ENCODE measurements at places on chromosomes 5 and 9. TPM values are rescaled to one million over a fixed set of nuclear protein-coding genes. Genes with fewer than 3 reads are reported as not detected.

Gene SPAG8
- polyA plus RNA-seq = 4.8 TPM

DNA sequence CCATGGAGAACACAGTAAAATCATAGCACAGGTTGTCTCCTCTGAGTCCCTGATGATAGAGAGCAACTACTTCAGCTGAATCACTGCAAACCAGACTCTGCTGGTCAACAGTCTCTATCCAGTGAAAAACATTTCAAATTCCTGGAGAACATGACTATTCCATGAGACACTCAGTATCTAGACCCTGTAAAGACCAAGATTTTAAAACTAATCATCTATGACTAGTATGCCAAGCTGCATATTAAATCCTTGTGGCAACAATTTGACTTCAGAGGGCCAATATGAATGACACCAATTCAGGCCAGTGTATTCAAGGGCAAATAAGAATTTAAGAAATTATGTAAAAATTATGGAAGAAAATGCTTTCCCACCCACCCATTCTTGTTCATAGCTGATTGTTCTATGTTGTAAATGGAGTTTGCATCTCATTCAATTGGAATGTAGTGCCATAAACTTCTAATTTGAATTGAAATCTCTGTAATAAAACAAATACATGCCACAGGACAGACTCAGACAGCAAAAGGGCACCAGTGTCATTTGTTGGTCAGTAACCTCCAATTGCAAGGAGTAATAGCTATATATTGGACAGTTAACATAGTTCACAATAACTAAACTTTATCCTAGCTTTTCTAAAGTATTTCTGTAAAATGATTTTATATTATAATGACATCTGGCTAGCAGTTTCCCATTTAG is 80.1 kb upstream of the LPAR1 start:
- no peak for DNase-seq

DNA sequence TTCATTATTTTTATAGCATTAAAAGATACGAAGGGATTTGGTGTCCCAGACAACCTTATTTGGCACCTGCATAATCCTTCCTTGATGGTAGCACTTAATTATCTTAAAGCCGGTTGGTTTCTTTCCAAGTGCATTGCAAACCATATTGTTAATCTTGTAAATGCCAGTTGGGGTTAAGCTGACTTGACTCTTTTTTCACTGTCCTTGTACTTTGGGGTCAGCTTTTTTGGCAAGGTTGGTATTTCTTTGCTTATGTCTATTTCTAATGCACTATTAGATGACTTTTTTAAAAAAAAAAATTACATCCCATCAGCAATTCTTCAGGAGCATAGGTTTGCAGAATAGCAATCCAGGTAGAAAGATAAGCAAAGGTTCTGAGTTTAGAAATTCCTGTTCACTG is 466.8 kb upstream of the TLE4 start:
- no peak for DNase-seq

DNA sequence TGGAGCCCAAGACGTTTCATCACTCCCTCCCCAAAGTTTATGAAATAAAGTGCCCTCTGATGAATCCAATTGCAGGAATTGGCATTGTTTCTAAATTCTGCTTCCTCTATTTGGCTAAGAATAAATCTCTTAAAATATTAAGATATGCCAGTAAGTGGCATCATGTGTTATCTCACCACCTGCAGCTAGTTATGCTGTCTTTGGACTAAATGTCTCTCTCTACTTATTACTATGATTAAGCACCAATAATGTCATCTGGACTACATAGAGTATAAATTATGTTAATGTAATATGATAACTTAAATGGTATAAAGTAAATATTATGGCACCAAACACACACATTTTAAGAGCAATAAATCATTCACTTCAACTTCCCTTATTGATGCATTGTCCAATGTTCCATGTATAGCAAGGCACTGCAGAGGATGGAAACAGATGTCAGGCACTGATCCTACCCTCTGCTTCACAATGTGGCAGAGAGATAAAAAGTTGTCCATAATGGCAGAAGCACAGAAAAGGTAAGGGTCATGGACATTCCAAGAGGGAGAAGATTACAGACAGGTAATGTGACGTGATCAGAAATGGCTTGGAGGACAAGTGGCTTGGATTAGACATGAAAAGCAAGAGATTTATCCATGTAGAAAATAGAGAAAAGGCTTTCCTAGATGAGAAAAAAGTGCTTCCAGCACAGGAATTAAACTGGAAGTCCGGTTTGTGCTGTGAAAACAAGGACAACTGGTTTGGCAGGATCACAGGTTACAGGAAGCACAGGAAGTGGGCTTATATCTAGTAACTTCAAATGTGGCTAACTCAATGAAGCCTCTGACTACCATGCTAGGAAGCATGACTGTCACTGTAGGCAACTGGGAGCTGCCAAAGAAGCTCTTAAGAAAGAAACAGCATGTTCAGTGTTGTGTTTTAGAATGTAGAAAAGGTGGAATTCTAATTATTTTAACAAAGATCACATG is 26.7 kb downstream of the MARCHF11 start:
- no peak for DNase-seq

DNA sequence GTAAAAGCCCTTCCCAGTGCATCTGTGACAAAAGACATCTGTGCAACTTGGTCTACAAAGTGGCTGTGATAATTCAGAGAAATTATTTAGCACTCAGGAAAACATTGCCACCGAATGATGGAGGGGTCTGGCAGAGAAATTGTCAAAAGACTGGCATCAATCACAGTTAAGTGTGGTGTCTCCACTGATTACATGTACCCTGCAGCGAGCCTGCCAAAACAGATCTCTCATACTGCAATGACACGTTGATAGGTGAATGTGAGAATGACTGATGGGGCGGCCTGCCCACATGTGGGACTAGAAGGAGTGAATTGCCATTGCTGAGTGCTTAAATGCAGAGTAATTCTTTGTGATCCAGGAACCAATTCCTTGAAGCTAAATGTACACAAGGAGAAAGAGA is 136.4 kb upstream of the PCSK5 start:
- no peak for DNase-seq

DNA sequence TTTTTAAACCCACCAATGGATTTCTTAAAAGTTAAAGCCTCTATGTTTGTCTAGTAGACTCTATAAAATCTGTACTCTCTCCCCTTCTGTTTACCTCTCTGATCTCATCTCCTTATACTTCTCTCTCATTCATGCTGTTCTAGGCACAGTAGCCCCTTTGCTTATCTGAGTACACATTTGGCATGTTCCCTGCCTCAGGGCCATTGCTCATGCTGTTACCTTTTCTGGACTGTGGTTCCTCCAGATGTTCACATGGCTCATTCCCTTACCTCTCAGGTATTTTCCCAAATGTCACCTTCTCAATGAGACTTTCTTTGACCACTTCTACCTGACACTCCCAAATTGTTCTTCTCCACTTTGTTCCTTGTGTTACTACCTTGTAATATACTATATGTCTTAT is 176.1 kb downstream of the CWC27 start:
- DNase-seq = no peak

- DNase-seq = no peak
Measured at GRCh38 chr5:10145923-10146401, 103.7 kb downstream of the ATPSCKMT start.

- DNase-seq = peak; percentile 7
Measured at GRCh38 chr5:53425687-53426511, 54.5 kb upstream of the FST start.

- no peak for DNase-seq
Measured at GRCh38 chr5:54900984-54901725, 84.2 kb downstream of the ESM1 start.

- no peak for DNase-seq
Measured at GRCh38 chr9:91935066-91935749, 14.8 kb downstream of the ROR2 start.

Gene STC2
- polyA plus RNA-seq = 3.2 TPM

DNA sequence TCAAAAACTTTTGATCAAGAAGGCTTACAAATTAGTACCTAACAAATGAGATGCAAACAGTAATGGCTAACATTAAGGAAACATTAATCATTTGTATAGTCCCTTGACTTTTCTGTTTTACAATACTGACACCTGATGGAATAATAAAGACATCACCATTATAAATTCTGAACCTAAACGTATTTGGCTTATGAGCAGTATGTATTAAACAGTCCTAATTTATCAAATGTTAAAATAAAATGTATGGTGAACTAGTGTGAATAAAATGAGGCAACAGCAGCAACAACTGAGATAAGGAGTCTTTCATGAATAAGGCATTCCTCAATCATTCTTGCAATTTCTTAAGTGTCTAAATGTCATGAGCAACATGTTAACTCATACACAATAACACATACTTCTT is 6.0 kb downstream of the PUM3 start:
- DNase-seq = no peak

- DNase-seq = no peak
Measured at GRCh38 chr9:92055624-92056023, 59.6 kb downstream of the SPTLC1 start.

DNA sequence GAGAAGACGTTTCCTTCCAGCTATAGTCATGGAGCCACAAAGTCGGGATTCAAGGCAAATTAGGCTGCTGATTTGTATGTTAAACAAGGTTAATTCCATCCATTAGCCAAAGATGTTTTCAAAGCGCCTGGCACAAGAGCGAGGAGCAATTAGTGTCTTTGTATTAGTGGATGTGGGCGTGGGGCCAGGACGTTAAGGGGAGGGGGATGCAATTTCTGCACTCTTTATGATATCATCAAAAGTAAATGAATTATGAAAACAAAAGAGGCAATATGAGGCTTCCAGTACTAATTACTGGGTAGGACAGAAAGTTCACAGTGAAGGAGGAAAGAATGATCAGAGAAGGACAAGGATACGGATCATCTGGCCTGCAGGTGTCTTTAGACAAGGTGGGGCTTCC is 230.9 kb upstream of the MSX2 start:
- no peak for DNase-seq

Data from renal cortex interstitium (tissue), 15 donors.